Sigmoid colon (tissue), 7 donors: ENCODE measurements at places on chromosomes 4 and X. TPM values are rescaled to one million over a fixed set of nuclear protein-coding genes. Genes with fewer than 3 reads are reported as not detected.

DNA sequence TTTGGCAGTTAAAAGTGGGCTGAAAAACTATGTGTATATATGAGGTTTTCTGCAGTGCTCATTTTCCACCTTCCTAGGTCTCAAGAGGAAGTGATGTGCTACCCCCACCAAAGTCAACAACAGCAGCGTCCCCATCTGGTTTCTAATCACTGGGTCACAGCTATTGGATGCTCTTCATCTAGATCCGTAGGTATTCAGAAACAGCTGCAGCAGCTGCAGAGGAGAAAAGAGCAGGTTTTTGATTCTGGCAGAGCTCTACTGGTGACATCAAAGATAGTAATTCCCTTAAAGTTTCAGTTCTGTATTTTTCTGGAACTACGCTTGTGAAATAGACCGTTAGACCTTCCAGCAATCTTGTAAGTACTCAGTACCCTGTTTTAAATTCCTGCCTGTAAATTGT, 5.8 kb upstream of the GUCY2F start:
- no peak for DNase-seq
- H3K4me3 ChIP-seq: no peak overlapping the region
- H3K4me1 ChIP-seq: no peaks in the 10 kb centered on the region
- H3K27me3 ChIP-seq: no peaks in the 10 kb centered on the region
- no peaks in the 10 kb centered on the region for H3K36me3 ChIP-seq

The NOCT gene
- 2.9 TPM for total RNA-seq

GRCh38 chr4:35975617-35976355, 268.5 kb downstream of the ARAP2 start:
- H3K27ac ChIP-seq: no peak overlapping the region
- H3K27me3 ChIP-seq: no peaks in the 10 kb centered on the region
- H3K4me1 ChIP-seq: no peaks in the 10 kb centered on the region
- H3K36me3 ChIP-seq: no peaks in the 10 kb centered on the region

GRCh38 chr4:141132709-141133145, 542 bp downstream of the RNF150 start:
- H3K4me3 ChIP-seq: peak overlapping the region; percentile 59
- DNase-seq: peak; percentile 81
- H3K27ac ChIP-seq: peak overlapping the region; percentile 97
- H3K4me1 ChIP-seq: peaks cover 35% of the 10 kb centered on the region

DNA sequence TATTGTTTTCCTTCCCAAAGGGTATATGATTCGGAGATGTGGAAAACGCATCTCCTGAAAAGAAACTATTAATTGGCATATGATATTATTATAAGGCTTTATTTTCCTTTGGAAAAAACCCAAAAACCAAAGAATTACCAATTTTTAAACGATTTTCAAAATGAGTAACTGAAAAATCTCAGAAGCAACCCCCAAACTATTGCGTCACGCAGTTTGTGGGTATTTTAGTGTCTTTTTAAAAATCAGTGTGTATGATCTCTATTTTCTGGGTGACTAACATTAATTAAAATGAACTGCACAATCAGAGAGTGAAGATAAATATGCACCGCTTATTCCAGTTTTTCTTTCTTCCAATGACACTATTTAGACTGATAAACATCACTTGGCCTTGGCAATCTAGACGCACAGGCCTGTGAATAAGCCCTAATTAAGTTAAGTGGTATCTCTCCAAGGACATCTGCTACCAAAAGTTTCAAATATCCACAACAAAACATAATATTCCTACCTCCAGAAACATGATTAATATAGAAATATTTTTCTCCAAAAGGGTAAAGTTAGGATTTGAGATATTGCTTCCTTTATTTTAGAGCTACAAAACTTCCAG, 511.5 kb upstream of the FAM241A start:
- no peak overlapping the region for H3K27ac ChIP-seq
- no peaks in the 10 kb centered on the region for H3K27me3 ChIP-seq
- no peaks in the 10 kb centered on the region for H3K36me3 ChIP-seq
- no peak for DNase-seq
- no peak overlapping the region for H3K4me3 ChIP-seq

The CDS1 gene
- total RNA-seq: 0.27 TPM

The NCAPG gene
- total RNA-seq: 0.28 TPM

DNA sequence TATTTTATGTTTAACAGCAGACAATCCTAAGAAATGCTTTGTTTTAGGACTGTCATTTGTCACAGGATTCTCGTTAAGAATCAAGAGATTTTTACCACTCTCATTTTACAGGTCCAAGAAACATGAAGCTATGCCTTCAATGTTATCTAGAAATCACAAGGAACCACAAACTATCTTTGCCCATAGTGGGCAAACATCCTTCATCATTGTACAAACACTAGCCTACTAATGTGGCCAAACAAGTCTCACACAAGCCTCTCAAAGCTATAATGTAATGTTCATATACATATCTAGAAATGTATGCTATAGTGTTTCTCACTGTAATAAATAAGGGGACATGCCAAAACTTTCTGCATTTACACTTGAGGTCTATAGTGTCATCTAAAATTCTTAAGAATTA, 26.8 kb downstream of the ZMAT1 start:
- DNase-seq: no peak
- no peaks in the 10 kb centered on the region for H3K36me3 ChIP-seq
- H3K4me3 ChIP-seq: no peak overlapping the region
- no peaks in the 10 kb centered on the region for H3K27me3 ChIP-seq
- H3K27ac ChIP-seq: no peak overlapping the region

DNA sequence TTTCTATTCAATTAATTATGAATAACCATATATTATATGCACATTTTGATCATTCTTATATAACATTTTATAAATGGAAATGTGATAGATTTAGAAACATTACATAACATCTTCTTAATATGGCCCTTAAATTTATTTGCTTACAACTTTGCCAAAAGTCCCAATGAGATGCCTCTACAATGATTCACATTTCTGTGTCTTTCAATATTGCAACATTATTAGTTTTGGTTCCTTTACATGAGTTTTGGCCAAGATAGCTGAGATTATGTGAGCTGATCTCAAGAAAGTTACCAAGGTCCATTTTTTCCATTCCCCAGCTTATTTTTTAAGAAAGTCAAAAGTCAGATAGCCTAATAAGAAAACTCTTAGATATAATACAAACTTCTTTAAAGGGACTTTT, 361.2 kb downstream of the PCDH7 start:
- no peak overlapping the region for H3K27ac ChIP-seq
- H3K4me1 ChIP-seq: peaks cover 7% of the 10 kb centered on the region
- H3K27me3 ChIP-seq: no peaks in the 10 kb centered on the region
- H3K36me3 ChIP-seq: no peaks in the 10 kb centered on the region

- H3K27me3 ChIP-seq: no peaks in the 10 kb centered on the region
- H3K36me3 ChIP-seq: no peaks in the 10 kb centered on the region
- H3K27ac ChIP-seq: no peak overlapping the region
- no peak overlapping the region for H3K4me3 ChIP-seq
- DNase-seq: no peak
These were observed 9.4 kb downstream of the TMEM187 start for GRCh38 chrX:153981771-153982533.

The NALF2 gene
- total RNA-seq: not detected

- no peak for DNase-seq
- no peak overlapping the region for H3K27ac ChIP-seq
- H3K27me3 ChIP-seq: no peaks in the 10 kb centered on the region
- no peaks in the 10 kb centered on the region for H3K4me1 ChIP-seq
- no peak overlapping the region for H3K4me3 ChIP-seq
- peaks cover 75% of the 10 kb centered on the region for H3K36me3 ChIP-seq
These were observed 36.9 kb upstream of the ADAD1 start for GRCh38 chr4:122341886-122342285.

The CXorf65 gene
- not detected for total RNA-seq

DNA sequence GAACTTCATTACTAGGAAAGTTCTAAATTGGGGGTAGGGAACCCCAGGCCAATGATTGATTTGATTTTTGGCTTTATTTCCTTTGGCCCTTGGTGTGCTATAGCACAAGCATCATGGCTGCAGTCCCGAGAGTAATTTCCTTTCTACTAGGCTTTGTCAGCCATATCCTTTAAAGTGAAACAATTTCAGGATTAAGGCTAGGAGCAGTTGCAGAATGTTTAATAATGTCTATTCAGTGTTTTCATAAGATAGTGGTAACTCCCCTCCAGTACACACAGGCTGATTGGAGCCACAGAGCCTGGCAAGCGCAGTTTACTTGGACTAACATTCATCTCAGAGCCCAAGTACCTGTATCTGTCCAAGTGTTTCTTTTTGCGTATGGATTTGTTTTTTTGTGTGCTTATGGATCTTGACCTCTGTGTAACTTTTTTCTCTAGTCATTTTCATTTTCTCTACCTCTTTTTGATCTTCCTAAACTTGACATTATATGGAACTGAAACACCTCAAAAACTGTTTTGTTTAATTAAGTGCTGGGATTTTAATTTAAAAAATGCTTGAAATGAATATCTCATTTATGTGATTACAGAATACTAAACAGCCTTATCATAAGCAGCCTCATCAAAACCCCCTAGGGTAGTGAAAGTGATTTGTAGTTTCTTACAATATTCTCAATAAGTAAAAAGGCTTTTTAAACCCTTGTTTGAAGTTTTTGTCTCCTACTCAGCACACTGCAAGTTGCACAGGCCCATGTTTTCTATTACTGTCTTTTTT, 7.5 kb downstream of the STIM2 start:
- peaks cover 22% of the 10 kb centered on the region for H3K4me1 ChIP-seq
- no peaks in the 10 kb centered on the region for H3K27me3 ChIP-seq
- H3K4me3 ChIP-seq: no peak overlapping the region
- DNase-seq: no peak
- H3K27ac ChIP-seq: no peak overlapping the region
- H3K36me3 ChIP-seq: no peaks in the 10 kb centered on the region

DNA sequence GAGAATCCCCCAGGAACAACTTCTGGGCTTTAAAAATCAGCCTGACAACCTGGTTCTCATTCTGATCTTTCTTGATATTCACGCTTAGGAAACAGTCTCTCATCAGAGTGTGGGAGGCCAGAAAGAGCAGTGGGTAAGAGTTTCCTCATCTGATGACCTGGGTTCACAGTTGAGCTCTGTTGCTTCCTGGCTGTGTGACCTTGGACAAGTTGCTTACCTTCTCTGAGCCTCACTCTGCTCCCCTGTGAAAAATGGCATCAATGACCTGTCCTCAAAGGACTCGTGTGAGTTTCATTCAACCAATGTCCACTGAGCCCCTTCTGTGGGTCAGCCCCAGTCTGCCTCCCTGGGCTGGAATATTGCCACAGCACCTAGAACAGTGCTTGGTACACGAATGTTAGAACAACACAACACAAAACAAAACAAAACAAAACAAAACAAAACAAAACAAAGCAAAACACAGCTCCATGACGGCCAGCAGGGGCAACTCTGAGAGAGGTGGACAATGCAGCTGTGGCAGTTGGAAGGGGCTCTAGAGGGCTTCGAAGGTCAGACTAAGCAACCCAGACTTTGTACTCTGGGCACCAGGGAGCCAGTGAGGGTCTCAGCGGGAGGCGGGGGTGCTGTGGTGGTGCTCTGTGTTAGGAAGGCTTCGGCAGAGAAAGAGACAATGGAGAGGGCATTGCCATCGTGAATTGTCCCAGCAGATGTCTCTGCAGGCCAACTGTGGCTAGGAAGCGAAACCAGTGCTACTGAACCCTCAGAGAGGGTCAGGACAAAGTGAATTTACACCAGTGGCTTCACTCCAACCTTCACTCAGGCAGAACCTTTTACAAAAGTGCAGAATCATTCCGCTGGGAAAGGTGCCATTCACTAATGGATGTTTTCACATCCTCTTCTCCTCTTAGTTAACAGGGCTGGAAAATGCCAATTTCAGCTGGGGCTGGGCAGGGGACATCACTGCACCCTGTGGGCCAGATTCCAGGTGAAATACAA, 14.3 kb upstream of the C4orf50 start:
- no peak for DNase-seq
- no peaks in the 10 kb centered on the region for H3K4me1 ChIP-seq
- H3K4me3 ChIP-seq: no peak overlapping the region
- no peak overlapping the region for H3K27ac ChIP-seq
- H3K36me3 ChIP-seq: no peaks in the 10 kb centered on the region
- H3K27me3 ChIP-seq: no peaks in the 10 kb centered on the region

The IQSEC2 gene
- total RNA-seq: 16.0 TPM

GRCh38 chrX:38937400-38937799, 136.1 kb downstream of the MID1IP1 start:
- no peaks in the 10 kb centered on the region for H3K4me1 ChIP-seq
- no peak overlapping the region for H3K4me3 ChIP-seq
- no peaks in the 10 kb centered on the region for H3K27me3 ChIP-seq
- peak overlapping the region; percentile 47 for H3K27ac ChIP-seq
- no peaks in the 10 kb centered on the region for H3K36me3 ChIP-seq

DNA sequence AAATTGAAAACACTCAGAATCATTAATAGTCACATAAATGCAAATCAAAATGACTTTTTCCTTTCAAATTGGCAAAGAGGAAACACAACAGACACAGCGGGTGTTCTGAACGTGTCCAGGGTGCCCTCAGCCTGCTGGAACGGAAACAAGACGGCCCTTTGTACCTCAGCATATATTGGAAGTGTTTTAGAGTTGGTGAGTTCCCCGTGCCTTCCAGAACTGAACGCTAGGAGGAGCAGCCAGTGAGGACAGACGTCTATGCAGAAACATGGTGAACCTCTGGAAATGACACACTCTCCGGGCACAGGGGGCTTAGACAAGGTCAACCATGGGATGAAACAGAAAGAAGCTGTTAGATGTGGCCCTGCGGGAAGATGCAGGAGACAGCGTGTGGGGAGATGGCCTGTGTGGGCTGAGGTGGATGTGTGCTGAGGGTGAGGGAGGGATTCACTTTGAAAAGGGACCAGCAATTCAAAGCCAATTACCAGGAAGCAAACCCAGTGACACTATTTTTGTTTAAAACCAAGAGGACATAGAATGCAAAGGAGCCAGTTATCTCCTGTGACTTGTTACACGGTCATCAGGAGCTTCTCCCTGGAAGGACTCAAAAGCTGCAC, 40.4 kb downstream of the RNF212 start:
- no peaks in the 10 kb centered on the region for H3K4me1 ChIP-seq
- no peaks in the 10 kb centered on the region for H3K27me3 ChIP-seq
- no peak for DNase-seq
- no peaks in the 10 kb centered on the region for H3K36me3 ChIP-seq
- H3K4me3 ChIP-seq: no peak overlapping the region

GRCh38 chr4:93561842-93562241, 266.7 kb upstream of the ATOH1 start:
- DNase-seq: no peak
- no peaks in the 10 kb centered on the region for H3K27me3 ChIP-seq
- no peaks in the 10 kb centered on the region for H3K36me3 ChIP-seq
- no peak overlapping the region for H3K27ac ChIP-seq
- no peaks in the 10 kb centered on the region for H3K4me1 ChIP-seq
- no peak overlapping the region for H3K4me3 ChIP-seq

DNA sequence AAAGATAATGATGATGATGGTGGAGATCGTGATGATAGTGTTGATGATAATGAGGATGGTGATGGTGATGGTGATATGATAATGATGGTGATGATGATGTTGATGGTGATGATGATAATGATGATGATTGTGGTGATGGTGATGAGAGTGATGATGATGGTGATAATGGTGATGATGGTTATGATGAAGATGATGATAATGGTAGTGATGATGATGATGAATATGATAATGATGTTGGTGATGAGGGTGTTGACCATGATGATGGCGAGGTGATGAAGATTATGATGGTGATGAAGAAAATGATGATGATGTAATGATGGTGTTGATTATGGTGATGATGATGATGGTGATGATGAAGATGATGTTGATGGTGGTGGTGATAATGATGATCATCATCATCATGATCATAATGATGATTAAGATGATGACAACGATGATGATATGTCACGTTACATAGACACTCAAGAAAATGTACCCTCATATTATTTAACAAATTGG, 1106.4 kb downstream of the NLGN4X start:
- no peaks in the 10 kb centered on the region for H3K27me3 ChIP-seq
- H3K4me3 ChIP-seq: no peak overlapping the region
- DNase-seq: no peak
- H3K4me1 ChIP-seq: no peaks in the 10 kb centered on the region
- H3K27ac ChIP-seq: no peak overlapping the region
